Cortex of kidney (tissue), 1 donor: ENCODE measurements at places on chromosomes 1 and 21.

- no peak for DNase-seq
Measured at GRCh38 chr1:201084295-201084694, 27.9 kb downstream of the CACNA1S start.

- no peak for DNase-seq
Measured at GRCh38 chr1:33633019-33633801, 160.8 kb downstream of the ZSCAN20 start.

- no peak for DNase-seq
Measured at GRCh38 chr1:215277532-215277931, 195.0 kb downstream of the KCNK2 start.

DNA sequence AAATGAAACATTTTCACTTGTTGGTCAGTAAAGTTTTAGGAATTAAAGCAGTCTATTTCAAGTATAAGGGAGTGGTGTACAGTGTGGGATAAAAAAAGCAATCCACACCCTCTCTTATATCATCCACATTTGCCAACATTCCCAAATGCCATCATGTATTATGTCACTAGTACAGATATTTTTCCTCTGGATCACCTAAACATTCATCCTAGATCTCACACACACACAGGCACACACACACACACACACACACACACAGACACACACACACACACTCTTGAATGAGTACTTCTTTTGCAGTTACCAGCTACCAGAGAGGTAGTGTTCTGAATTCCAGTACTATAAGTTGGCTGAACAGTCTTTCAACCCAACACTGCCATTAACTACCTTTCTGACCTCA, 1369.1 kb upstream of the ADGRL4 start:
- DNase-seq = no peak

GRCh38 chr1:161069731-161070270, at the start of gene ARHGAP30:
ARHGAP30 (minus strand) TSS chr1:161069891; CDS start chr1:161069624, 267 bp downstream.
- DNase-seq = no peak

- DNase-seq = no peak
Measured at GRCh38 chr1:59063501-59063900, 233.4 kb upstream of the FGGY start.

DNA sequence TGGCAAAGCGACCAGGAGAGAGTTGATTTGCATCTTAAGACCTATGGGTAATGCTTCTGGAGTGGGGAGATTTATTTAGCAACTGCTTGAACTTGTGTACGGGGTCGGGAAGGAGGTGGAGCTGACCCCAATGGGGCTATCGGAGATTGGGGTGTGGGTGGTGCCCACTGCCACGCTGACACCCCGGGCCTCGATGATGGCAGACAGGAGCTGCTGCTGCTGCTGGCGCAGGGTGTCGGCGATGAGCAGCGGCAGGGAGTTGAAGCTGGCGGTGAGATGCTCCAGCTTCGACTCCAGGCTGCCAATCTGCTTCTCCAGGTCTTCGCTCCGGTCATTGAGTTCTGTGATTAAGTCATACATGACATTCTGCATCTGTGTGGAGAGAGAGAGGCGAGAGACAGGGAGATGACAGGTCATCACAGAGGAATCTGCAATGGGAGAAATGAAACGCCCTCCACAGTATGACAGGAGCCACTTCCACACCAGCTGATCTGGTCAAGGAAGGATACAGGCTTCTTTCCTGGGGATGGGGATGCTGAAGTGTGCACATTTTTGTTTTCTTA, 100.0 kb upstream of the ADAR start:
- no peak for DNase-seq

DNA sequence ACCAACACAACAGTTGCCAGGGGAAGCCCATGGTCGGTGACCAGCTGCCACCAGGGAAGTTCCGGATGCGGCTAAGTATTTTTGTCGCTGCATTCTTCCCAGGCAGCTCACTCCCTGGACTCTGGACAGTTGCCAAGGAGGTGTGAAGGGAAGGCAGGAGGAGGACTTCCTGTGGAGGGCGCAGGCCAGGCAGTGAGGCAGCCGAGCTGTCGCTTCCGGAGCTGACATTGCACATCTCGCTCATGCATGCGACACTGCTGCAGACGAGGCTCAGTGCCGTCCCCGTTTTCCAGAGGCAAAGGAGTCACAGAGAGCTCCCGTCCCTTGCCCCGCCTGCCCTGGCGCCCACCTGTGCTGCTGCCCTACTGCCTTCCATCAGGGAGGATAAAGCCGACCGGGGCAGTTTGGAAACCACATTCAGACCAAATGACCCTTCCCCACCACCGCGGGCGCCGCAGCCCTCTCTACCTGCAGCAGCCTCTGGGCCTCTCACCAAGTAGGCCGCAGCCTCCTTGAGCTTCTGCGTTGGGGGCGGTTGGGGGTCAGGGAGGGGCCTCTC, 81.4 kb downstream of the NENF start:
- DNase-seq = no peak

DNA sequence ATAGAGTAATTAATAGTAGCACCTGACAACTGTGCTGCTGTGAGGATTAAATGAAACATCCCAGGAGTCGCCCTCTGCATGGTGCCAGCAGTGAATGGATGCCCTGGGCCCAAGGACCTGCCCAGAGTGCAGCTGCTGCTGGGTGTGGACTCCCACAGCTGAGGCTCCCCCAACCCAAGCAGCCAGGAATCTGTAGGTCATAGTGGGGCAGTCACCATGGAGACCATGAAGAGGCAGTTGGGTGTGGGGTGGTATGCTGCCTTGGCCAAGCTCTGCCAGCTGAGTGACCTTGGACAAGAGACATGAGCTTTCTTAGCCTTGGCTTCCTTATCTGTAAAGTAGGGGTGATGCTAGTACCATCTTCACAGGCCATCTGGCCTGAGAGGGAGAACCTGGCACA, 9.4 kb downstream of the OLIG2 start:
- no peak for DNase-seq

GRCh38 chr1:185731446-185731845, 2.7 kb upstream of the HMCN1 start:
- no peak for DNase-seq

GRCh38 chr1:212186427-212187207, 98.6 kb upstream of the PPP2R5A start:
- DNase-seq = no peak
